ENCODE measurements at places on chromosomes 3 and 15. TPM values are rescaled to one million over a fixed set of nuclear protein-coding genes. Genes with fewer than 3 reads are reported as not detected.

Gene NR1I2
- 0.19 TPM for total RNA-seq

Gene IQSEC1
- 71.2 TPM for total RNA-seq

Gene CHRNB4
- not detected for total RNA-seq

Gene ACP3
- not detected for total RNA-seq

Gene PLA1A
- not detected for total RNA-seq

Gene OCA2
- not detected for total RNA-seq

Gene ECE2
- not detected for total RNA-seq

Gene OR5K2
- total RNA-seq = not detected

Gene ATOSA
- total RNA-seq = 134 TPM

Gene RPL15
- 2,470 TPM for total RNA-seq

Gene CIB2
- total RNA-seq = 1.2 TPM

Gene GPR176
- total RNA-seq = not detected

Gene TPRG1
- 3.1 TPM for total RNA-seq

Gene TM2D3
- total RNA-seq = 76.7 TPM

Gene IGF2BP2
- total RNA-seq = not detected

Gene HHLA2
- 0.58 TPM for total RNA-seq

Gene SLC26A6
- total RNA-seq = 10.9 TPM

Gene HACD2
- total RNA-seq = 13.4 TPM

Gene IDH2
- 42.2 TPM for total RNA-seq

Gene CFAP92
- 0.60 TPM for total RNA-seq

Gene UNC45A
- total RNA-seq = 21.0 TPM

Gene SPESP1
- total RNA-seq = not detected

Gene GRM7
- total RNA-seq = not detected

Gene CFAP100
- not detected for total RNA-seq

Gene ELL3
- total RNA-seq = 1.1 TPM

Gene ITPKA
- total RNA-seq = 0.50 TPM
